ENCODE measurements at places on chromosomes 1 and 21. TPM values are rescaled to one million over a fixed set of nuclear protein-coding genes. Genes with fewer than 3 reads are reported as not detected.

- DNase-seq = no peak
Measured at GRCh38 chr1:172815740-172816139, 156.8 kb downstream of the FASLG start.

SPRR2B gene
- not detected for total RNA-seq

AIRE gene
- total RNA-seq = 0.11 TPM

DNA sequence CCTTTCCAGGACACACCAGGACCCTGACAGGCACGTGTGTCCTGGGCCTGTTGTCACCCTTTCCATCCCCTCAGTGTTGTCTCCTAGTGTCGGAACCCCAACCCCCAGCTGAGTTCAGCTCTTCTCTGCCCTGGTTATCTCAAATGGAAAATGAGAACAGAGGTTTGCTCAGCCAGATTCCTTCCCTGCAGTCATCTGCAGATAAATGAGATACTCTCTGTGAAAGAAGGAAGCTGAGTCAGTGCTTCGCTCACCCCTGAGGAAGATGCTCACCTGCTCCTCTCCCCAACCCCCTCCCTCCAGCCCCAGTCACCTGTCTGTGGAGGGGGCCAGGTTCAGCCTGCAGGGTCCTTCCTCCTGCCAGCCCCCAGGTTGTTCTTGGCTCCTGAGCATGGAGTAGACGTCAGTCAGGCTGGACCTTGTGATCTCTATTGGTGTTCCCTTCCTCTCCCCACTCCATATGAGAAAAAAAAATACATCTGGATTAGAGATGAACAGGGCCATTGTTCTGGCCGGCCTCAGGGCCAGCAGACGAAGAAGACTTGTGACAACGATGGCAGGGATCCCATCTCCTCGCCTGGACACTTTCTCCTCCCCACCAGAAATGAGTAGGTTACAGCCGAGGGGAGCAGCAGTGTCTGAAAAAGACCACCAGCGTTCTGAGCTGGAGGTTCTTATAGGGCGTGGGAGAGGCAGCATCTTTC, 20.9 kb downstream of the PHGDH start:
- DNase-seq = no peak

DNA sequence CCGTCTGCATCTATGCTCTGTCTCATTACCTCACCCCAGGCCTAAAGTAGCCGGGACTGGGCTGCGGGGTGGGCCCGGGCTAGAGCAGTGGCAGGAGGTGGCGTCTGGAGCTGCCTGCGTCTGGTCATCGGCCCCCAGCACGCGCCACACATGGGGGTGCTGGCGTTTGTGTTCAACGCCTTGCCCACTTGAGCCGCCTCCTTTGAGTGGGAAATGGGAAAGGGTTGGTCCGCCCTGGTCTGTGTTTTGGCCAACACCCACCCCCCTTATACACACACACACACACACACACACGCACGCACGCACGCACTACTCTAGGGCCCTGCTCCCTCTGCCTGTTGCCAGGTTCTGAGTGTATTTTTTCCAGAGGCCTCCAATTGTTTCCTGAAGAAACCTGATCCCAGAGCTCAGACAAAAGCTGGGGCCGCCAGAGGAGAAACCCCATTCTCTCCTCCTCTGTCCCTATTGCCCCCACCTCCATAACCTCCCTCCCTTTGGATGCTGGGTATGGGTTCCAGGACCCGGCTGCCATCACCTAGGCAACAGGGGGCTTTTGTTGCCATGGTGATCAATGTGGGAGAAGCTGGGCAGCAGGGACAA, 10.1 kb downstream of the VANGL2 start:
- DNase-seq = no peak

DNA sequence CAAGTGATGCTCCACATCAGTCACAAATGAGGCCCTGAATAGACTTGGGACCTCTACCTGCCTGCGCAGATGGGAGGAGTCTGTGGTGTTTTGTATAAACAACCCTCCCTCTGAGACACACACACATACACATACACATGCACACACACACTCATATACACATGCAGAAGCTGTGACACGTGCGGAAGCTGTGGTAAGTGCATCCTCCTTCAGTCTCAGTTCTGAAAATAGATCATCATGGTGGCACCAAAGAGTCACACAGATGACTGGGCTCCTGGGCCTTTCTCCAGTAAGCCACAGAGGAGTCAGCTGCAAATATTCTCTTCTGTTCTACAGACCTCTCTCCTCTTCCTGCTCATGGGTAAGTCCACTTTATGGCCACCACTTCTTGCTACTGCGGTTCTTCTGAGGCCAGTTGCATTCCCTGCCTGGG, at the start of gene LY9:
Gene LY9 (plus strand): TSS at position 224 of the 433 bp plus-strand sequence. CDS start 14 bp downstream, at position 238.
- DNase-seq = no peak

DNA sequence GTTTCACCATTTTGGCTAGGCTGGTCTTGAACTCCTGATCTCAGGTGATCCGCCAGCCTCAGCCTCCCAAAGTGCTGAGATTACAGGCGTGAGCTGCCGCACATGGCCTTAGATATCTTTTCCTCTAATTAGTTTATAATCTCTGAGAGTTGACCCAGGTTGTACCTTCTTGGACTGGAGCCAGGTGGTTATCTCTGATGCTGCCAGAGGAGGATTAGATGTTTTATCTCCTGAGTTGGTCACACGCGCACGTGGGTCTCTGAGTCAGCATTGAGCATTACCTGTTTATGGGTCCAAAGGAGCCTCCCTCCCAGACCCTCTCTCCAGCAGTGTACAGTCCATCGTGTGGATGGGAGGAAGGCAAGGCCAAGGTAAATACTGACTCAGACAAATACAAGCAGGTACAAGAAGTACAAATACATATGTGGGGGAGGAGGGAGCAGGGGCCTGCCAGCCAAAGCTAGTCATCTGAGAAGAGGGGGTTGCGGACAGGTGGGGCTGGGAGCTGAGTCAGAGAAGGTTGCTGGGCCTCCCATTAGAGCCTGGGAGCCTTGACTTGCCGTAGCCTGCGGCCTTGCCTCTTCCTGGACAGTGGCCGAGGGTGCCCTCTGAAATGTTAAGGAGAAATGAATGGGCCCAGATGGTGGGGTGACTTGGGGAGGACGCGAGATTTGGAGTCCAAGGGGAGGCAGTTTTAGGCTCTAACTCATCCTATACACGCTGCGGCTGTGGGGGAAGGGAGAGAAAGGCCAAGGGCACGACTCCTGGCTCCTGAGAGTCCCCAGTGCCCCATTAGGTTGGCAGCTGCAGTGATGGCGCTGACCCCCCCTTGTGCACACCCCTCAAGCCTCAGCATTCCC, 13.1 kb downstream of the IL6R start:
- peak; percentile 47 for DNase-seq

GRCh38 chr1:11539850-11540772, 61.2 kb downstream of the DISP3 start:
- no peak for DNase-seq

DNA sequence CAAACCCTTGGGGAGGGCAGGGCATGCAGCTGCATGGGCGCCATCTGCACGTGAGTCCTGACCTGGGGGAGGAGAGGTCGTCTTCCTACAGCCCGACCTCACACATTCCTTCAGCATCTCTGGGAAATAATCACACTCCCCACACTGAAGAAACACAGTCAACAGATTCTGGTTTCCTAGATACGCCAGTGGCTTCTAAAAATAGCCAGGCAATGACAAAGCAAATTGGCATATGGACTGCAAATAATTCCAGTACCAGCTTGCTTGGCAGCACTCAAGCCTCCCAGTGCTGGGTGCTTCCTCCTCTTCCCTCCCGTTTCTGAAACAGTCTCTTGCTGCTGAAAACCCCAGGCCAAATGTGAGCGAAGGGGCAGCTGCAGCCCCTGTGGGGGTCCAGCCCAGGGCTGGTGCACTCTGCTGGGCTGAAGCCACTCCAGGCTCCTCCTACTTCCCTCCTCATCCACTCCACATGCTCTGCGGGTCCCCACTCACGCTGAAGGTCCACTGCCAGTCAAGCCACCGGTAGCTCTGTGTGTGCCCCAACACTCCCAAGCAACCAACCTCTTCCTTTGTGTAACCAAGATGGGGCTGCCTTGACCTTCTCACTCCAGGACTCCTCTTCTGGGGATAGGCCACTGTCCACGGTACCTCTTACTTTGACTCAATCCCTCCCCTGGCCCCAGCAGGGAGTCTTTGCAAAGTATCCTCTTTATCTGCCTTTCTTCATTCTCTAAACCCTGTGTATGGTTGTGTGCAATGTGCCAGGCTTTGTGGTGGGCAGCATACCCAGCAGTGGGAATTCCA, 69.0 kb downstream of the KCND3 start:
- no peak for DNase-seq

DNA sequence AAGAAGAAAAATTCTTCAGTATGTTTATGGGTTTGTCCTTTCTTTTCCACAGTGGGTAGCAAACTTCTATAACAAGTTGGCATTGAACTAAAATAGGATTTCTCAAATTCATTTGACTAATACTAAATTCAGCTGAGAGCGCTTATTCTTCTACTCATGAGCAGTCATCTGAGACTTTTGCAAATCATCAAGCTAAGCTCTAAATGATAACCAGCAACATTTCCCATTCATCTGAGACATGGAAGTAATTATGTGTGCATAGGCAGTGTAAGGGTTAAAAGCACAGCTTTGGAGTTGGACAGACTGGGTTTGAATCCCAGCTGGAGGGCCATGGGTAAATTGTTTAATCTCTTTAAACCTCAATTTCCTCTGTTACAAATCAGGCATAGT, 18.3 kb upstream of the CNR2 start:
- DNase-seq = no peak

DNA sequence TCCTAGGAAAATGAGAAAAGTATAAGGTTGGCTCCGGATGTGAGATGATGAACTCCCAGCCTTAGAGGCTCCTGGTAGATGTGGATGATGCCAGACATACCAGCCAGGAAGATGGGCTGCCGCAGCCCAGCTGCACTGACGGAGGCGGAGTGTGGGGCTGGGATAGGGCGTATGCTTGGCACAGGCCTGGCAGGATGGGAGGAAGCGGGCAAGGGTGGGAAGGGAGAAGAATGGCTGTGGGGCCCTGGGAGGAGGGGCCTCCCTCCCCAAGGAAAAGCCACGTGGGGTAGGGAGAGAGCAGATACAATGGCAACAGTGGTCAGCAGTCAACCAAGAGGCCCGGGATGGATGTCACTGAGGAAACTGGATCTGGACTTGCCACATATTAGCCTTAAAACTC, 41.3 kb upstream of the KIF21B start:
- DNase-seq = no peak

DNA sequence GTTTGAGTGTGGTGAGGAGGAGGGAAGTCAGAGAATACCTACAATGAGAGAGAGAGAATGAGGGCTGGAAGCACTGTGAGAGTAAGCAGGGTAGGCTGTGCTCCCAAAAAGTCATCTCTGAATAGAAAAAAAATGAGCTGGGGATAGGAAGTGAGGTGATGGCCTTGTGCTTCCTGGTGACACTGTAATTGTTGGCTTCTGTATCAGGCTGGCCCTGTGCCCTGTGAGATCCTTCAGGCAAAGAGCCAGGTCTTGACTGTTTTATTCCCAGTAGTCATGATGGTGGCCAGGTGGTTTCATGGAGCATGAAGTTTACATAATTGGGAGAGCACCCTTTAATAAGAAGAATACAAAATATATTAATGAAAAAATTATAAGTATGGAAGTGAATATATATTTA, 20.4 kb upstream of the SPATA6 start:
- DNase-seq = peak; percentile 67

RCOR3 gene
- total RNA-seq = 35.7 TPM

GRCh38 chr1:248779350-248779749, 23.8 kb upstream of the LYPD8 start:
- no peak for DNase-seq

DNA sequence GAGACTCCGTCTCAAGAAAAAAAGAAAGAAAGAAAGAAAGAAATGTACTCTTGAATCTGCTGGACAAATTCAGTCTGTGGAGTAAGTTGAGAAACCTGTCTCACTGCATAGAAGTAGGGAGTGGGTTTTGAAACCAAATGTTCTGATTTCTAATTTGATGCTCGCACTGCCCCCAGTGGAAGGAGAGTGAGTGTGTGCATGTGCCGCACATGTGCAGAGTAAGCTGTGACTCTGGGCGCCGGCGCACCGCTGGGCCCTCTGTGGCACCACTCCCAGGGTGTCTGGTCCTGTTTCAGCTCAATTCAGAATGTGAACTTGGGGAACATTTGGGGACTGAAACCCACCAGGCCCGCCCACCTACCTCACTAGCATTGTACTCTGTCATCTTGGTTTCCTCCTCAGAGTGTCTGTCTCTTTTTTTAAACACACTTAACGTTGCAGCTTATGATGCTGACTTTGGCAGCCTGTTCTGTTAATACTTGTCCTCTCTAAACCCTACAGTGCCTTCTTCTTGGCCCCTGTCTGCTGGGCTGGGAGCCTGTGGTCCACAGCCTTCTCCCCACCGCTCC, 104.6 kb downstream of the CACNA1E start:
- no peak for DNase-seq

DNA sequence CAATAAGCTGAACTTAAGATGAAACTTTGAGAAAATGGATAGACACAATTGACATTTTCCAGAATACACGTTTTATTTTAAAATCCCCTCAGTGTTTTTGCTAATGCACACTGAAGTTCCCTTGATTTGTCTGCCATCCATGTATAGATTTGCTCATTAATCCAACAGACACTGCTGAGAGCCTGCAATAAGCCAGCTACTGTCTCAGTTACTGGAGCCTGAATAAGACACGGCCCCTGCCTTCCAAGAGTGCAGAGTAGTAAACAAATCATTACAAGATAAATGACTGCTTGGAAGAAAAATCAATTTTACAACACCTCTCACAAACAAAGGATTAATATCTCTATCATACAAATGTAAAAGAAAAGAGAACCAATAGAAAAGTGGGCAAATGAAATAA, 130.1 kb downstream of the TLR5 start:
- no peak for DNase-seq

MYOM3 gene
- total RNA-seq = 0.18 TPM

DNA sequence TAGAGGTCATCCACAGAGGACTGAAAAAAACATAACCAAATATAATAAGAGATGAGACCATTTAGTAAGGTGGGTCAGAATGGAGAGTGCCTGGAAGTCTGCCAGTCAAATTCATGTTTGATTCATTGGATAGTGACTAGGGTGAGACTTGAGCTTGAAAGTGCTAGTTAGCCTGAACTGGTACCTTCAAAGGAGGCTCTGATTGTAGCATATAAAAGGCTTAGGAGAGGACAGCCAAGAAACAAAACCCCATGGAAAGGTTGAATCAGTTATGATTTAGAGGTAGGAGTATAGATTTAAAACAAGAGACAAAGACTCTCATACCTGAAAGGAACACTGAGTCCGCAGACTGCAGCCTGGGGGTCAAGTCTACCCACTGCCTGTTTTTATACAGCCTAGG, 44.4 kb upstream of the LRRC8C start:
- no peak for DNase-seq

DNA sequence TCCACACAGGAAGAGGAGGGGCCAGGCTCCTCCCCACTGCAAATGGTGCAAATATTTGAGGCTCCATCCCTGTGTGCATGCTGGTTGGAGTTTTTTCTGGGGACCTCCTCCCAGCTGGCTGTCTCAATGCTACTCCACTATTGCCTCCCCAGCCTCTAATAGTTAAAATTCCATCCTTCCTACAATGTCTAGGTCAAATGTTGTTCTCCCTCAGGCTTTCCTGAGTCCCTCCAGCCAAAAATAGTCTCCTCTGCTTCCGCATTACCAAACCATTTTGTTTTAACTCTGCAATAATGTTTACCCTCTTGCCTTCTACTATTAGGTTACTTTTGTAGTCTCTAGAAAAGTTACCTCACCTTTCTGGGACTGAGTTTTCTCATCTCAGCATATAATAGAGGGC, 29.6 kb upstream of the FMO1 start:
- DNase-seq = no peak

RAB42 gene
- 1.2 TPM for total RNA-seq
